ENCODE measurements at places on chromosomes 6 and 20. TPM values are rescaled to one million over a fixed set of nuclear protein-coding genes. Genes with fewer than 3 reads are reported as not detected.
A peak's percentile ranks its signal among the peaks of the same experiment; 100 is the strongest.

- DNase-seq: no peak
These were observed 59.2 kb upstream of the TINAG start for GRCh38 chr6:54248994-54249393.

DNA sequence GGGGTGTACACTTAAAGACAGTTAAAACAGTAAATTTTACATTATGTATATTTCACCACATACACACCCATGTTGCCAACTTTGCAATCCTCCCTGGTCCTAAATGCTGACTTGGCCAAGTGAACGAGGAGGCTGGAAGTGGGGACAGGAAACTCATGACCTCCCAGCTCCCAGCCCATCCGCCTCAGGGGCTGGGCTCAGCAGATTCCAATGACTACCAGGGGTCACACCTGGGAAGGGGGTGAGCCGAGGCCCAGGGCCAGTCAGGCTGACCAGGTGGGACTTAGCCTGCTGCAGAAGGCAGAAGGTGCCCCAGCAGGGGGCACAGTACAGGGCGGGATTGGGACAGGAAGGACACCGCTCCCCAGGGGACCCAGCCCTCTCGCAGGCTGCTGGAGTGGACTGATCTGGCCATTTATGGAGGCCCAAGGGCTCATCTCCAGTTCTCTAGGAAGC, 2.4 kb downstream of the SIGLEC1 start:
- DNase-seq: no peak

The LHFPL5 gene
- not detected for total RNA-seq

- DNase-seq: no peak
These were observed 144.2 kb downstream of the ARHGAP18 start for GRCh38 chr6:129565811-129566210.

DNA sequence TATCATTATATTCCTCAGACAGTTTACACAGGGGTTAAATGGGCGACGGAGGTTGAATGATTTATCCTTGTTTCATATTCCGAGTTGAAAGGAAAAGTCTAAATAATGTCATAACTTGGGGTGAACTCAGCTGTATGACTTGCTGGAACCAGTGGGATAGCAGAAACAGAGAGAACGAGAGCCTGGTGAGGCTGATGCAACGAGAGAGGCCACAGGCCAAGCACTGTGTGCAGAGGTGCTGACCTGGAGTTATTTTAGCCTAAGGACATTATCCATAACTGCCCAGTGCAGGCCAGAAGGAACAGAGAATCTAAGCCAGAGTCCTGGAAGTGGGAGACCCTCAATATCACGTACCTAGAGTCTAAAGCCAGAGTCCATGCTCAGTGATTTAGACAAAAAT, 394.9 kb downstream of the MAFB start:
- no peak for DNase-seq

- peak; percentile 36 for DNase-seq
These were observed 267.7 kb downstream of the FARS2 start for GRCh38 chr6:5529015-5529414.

DNA sequence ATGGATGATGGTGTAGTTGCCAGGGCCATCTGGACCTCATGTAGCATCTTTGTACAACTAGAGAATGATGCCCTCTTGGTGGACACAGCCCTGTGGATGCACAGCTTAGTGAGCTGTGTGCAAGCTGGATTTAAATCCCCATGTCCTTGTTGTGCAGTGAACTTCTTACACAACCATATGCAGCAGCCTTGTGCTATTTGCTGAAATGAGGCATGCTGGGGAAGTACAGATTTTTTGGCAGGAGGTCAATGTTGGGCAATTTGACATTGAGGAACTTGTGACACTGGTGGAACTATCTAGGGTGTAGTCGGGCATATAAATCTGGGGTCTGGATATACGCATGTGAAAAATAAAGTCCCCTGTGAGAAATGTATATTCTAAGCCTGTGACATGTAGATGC, 5.8 kb upstream of the CDC5L start:
- no peak for DNase-seq

DNA sequence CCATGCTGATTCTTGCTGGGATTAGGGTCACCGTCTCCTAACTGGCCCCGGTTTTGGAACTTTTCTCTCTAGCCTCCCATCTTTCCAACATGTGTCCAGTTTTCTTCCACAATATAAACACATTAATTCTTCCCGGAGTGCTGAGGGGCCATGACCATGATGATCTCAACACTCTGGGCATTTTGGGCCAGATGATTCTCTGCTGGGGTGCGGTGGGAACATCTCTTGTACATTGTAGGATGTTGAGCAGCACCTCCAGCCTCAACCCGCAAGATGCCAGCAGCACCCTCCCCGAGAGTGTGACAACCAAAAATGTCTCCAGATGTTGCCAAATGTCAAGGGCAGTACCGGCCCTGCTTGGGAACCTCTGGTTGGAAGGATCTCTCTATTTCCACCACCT, 164.8 kb downstream of the TFAP2C start:
- DNase-seq: no peak

GRCh38 chr6:147707524-147707923, 199.0 kb downstream of the SAMD5 start:
- no peak for DNase-seq

GRCh38 chr20:37922016-37922415, 19.1 kb downstream of the VSTM2L start:
- DNase-seq: no peak

DNA sequence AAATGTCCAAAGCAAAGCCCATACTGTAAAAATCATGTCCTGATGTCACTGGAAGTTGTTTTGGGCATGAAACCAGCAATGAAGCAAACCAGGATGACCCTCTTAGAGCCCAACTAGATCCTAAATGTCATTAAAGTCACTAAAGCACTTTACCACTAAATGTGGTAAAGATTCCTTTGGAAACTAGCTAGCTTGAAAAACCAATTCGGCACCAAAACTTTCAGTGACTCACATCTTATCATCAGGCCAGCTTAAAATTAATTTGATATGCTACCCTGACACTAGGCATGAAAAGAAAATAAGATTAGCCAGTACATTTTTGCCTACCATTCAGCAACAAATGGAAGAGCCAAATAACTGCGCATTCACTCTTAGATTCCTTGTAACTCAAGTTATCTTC, 145.8 kb downstream of the PACRG start:
- no peak for DNase-seq

The BHLHE23 gene
- total RNA-seq: not detected

The CD24 gene
- total RNA-seq: 0.28 TPM

DNA sequence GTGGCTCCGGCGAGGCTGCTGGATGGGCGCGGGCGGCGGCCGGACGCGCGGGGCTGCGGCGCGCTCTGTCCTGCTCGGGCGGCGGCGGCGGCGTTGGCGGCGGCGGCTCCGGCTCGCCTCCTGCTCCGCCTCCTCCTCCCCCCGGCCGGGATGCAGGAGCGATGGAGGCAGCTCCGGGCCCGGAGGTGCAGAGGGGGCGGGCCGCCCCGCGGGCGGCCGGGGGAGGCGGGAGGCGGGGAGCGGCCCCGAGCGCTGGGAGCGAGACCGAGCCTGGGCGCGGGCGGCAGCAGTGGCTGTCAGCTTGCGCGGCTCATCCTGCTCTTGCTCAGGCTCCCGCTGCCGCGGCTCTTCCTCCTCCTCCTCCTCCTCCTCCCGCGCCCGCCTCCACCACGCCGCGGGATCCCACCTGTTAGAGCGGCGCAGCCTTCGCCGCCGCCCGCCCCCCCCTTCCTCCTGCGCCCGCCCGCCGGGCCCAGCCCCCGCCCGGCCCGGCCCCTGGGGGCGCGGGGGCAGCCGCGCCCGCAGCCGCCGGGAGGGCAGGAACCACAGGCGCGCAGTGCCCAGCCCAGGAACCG, at the start of gene NOL4L:
Gene NOL4L (minus strand): TSS at position 323 of the 575 bp plus-strand sequence. CDS start 443 bp downstream, outside the sequence.
- no peak for DNase-seq

Measured in IMR-90 (cell line).